ENCODE measurements at places on chromosomes 5 and 9.

GRCh38 chr5:128081111-128081851 lies 2.3 kb upstream of the SLC12A2 start:
- no peak for DNase-seq

DNA sequence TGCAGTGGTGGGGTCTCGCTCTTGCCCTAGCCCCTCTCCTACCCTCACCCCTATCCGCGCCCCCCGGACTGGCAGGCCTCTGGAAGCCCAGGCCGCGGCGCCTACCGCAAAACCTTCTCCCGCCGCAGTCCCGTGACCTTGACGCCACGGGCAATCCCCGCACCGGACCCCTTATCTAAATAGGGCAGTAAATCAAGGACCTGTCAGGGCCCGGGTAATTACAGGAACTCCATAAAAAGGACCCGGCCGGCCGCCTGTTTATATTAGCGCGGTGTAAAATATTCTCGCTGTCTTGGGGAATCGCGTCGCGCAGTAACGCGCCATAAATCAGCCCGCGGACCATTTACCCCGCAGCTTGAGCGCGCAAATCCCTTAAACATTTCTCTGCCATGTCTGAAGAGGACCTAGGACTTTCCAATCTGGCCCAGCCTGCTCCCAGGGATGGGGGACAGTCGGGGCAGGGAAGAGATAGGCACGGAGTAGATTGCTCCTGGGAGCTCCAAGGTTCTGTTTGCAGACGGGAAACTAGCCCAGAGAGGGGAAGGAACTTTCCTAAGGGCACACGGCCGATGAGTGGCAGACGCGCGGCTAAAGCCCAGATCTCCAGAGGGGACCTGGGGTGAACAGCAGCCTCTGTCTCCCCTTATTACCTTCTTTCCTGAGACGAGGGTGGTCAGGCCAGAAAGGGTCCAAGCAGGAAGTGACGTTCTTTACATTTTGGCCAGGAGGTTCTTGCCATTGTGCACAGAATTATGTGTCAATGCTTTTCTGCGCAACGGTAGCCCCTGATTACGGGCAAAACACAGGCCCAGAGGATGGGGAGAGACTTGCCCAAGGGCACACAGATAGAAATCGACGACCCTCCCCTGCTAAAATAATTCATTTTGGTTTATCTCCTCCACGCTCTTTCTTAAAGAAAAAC lies 4.8 kb upstream of the HAND1 start:
- DNase-seq = no peak

DNA sequence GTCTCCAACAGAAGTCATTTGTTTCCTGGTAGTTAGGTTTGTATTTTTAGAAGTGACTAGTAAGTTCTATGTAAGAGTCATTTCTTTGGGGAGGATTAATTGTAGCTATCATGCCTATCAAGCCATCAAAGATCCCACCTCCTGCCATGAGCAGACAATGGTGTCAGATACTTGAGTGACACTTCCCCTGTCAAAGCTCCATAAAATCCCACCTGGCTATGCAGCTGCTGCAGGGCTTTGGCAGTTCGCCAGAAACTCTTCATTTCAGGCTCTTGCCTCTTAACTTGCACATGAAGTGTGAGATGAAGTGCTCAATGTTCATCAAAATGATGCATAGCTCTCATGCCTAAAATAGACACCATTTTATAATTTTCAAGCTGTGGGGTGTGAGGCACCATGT lies 312.1 kb downstream of the CDH12 start:
- no peak for DNase-seq

GRCh38 chr9:109733690-109734089 lies 46.3 kb upstream of the PALM2AKAP2 start:
- no peak for DNase-seq

- no peak for DNase-seq
These were observed 23.7 kb downstream of the CWC27 start for GRCh38 chr5:64792469-64792868.

DNA sequence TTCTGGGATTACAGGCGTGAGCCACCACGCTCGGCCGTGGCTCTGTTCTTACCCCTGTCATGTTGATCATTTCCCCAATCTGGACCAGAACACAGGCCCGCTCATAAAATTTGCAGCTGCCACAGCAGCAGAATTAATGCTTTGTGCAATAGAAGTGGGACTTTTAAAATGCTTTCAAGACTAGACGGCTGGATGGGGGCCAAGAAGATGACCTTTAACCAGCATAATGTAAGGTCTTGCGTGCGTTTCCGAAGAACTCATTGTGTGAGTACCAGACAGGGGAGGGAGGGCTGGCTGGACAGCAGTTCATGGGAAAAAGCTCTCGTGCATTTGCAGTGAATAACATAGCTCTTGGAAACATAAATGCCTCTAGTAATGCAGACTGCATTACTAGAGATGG lies 3.5 kb upstream of the WDR38 start:
- no peak for DNase-seq

DNA sequence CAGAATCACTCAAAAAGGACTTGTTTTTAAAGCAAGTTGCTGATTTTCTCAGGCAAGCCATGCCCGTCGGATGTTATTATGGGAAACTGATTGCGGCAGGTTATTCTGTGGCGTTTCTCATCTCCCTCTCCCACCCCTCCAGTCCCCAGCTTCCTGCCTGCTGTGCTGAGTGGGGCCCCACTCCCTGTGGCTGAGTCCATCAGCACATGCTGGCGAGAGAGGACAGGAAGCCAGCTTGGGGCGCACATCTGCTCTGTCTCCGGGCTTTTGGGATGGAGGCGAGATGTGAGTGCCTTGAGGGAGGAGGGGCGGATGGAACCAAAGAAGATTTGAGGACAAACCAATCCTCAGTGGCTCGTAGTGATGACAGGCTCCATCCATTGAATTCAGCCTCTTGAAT lies 108.0 kb downstream of the DAPK1 start:
- no peak for DNase-seq

DNA sequence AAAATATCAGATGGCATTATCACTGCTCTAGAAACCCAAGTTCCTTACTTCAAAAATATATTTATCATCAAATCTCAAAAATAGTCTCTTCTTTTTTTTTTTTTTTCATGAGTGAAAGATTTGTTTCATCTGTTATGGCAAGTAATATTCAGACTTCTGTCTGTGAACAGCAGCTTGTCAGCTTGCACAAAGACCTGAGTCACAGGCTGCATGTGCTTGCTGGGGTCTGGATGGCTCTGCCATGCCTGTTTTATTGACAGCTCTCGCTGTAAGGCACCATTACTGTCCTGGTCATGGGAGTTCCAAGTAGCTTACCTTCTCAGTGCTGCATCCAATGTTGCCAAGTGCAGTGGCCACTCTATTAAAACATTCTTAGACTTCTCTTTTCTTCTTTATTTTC lies 456.4 kb downstream of the GADD45G start:
- no peak for DNase-seq

DNA sequence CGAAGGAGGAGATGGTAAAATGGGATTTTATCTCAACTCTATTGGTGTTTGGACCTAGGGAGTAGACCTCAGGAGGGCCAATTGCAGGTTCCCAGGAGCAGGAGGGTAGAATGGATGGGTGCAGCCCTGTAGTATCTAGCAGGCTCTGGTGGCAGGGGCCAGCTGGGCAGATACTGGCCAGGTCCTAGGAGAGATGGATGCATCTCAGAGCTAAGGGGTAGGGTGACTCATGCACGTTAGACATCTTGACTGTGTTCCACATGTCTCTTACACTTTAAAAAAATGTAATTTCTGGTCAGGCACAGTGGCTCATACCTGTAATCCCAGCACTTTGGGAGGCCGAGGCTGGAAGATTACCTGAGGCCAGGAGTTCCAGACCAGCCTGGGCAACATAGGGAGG lies 22.4 kb downstream of the PSD2 start:
- no peak for DNase-seq

- no peak for DNase-seq
These were observed 256.0 kb downstream of the DOCK8 start for GRCh38 chr9:470552-471194.

DNA sequence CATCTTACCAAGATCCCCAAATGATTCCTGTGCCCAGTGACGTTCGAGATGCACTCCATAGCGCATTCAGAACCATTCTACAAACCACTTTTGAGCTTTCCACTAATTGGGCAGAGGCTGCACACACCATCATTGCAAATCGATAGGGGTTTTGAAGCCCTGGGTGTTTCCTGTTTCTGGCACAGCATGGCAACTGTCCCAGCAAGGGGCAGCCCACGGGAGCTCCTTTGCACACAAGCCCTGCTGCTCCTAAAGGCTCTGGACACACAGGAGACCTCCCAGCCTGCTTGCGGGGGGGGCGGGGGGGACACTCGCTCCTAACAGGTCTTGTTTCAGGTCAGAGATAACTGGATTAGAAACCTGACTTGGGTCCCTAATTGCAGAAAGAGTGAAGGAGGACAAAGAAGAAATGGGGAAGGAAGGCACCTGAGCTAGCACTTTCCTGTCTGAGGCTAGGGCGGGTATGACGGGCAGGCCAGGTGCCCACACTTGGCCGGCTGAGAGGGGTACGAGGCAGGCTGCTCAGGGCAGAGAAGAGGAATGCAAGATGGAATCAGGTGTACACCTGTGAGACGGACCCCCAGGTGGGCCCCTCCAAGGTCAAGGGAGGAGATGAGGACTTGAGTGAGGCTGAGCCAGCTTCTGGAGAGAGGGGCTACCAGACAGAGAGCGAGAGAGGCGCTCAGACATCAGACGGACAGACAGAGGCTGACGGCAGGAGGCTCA lies 820 bp downstream of the FBP1 start:
- DNase-seq = no peak
